ENCODE measurements at places on chromosomes 4 and X.

DNA sequence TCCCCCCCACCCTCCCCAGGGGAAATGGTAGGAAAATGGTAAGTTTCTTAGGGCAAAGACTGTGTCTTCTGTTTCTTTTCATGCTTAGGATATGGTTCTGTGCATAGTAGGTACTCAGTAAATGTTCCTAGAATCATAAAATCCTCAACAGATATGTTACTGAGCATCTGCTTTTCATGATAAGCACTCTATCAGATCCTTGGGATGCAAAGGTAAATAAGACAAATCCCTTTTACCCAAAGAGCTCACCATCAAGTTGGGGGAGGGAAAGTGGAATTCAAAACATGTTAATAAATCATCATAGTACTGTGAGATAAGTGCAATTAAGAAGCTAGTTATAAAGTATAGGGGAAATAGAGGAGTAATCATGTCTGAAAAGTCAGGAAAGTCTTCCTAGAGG is 67.9 kb upstream of the OGT start:
- DNase-seq = no peak

- DNase-seq = no peak
These were observed 1.2 kb upstream of the PHKA2 start for GRCh38 chrX:18985186-18985435.

DNA sequence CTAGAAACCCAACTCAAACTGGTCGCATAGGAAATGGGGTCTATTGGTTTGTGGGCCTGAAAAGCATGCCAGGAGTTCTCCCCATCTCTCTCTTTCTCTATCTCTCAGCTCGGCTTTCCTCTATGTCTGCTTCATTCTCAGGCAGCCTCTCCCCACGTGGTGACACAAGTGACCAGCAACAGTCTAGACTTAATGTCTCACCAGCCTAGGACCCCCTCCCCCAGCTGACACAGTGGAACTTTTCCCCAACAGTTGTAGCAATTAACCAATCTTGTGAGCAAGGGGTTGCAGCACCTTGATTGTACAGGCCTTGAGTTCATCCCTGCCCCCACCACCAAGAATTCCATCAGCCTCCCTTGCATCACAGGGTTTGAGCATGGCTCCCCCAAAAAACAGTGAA is 159.8 kb upstream of the KIT start:
- DNase-seq = no peak

GRCh38 chr4:43244688-43245382 is 352.3 kb downstream of the GRXCR1 start:
- DNase-seq = no peak

- no peak for DNase-seq
These were observed 1.1 kb downstream of the TKTL1 start for GRCh38 chrX:154296731-154297130.

DNA sequence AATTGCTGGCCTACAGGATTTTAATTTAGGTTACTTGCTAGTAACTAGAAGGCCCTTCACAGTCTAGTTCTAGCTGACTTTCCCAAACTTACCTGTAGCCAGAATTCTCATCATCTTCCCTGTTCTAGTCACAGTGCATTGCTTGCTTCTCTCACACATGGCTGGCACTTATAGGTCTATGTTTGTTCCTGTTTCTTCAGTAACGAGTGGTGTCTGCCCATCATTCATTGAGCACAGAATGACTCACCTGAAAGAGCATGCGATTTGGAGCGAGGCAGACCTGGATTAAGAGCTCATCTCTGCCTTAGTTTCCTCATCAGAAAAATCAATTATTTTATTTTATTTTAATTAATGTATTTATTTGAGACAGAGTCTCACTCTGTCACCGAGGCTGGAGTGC is 201.7 kb upstream of the ANK2 start:
- no peak for DNase-seq

DNA sequence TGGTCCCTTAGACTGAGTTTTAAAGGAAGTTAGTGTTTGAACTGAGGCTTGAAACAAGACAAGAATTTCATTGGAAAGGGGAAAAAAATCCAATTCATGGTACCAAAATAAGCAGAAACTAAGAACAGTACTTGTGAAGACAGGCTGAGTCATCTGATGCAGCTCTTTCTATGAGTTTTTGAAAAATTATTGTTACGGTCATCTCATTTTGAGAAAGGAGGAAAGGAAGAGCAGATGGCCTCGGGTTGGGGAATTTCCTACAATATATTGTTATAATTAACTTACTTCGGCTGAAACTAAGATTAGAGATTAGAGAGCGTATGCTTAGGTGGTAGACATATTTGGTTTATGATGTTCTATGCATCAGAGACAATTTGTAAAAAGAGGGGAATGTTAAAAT is 2164.8 kb upstream of the AGA start:
- DNase-seq = no peak

- peak; percentile 21 for DNase-seq
These were observed 9.9 kb upstream of the AKAP14 start for GRCh38 chrX:119885554-119886428.

GRCh38 chr4:58275856-58276255 is 1165.7 kb upstream of the IGFBP7 start:
- DNase-seq = no peak

GRCh38 chr4:89055157-89056080 is 1.6 kb downstream of the FAM13A start:
- peak; percentile 70 for DNase-seq

DNA sequence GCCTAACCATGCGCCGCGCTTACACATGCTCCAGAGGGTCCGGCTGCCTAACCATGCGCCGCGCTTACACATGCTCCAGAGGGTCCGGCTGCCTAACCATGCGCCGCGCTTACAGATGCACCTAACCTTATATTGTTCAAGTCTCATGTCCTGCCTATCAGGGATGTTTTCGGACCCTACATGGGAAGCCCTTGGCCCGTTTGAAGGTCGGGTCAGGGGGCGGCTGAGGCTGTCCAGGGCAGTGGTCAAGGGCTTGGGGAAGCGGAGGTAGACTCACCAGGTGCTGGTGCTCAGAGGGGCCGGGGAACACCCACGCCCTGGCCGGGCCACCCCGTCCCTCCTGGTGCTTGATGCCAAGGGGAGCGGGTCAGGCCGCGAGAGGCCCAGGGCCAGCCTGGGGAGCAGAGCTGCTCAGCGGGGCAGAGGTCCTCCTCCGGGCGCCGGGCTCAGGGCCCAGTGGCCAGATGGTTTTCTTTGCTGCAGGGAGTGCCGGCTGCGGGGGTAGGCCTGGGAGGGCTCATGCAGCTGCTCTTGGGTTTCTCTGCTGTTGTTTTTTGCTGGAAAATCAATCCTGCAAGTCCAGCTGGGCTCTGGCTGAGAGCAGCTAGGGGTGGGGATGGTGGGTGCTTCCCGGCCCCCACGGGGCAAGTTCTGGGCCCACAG is 35.4 kb upstream of the SPON2 start:
- no peak for DNase-seq

GRCh38 chr4:38145741-38146140 is 185.5 kb downstream of the PTTG2 start:
- no peak for DNase-seq

GRCh38 chr4:177051473-177052060 is 258.1 kb upstream of the NEIL3 start:
- DNase-seq = peak; percentile 68

- DNase-seq = no peak
These were observed 719.2 kb upstream of the TENM3 start for GRCh38 chr4:181523973-181524372.

- peak; percentile 67 for DNase-seq
These were observed 315.6 kb downstream of the GPAT3 start for GRCh38 chr4:83851261-83852084.

- DNase-seq = no peak
These were observed 83.3 kb upstream of the KIT start for GRCh38 chr4:54574500-54574899.

DNA sequence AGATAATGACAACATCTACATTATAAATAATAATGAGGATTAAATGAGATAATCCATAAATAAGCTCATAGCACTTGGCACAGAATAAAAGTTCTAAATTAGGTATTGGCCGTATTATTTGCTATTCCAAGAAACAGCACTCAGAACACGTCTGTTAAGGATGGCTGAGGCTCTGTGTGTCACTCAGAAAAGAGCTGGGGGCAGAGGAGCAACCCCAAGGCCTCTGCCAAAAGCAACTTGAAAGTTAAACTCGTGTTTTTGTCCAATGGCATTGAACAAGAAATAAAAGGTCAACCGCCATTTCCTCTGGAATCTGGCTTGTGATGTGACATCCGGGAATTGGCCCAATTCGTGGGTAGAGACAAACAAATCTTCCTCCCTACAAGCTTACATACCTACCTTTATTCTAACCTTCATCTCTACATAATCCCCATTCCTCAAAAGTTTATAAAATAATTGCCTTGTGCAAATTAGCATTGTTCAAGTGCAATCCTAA is 42.3 kb upstream of the FAM241A start:
- DNase-seq = no peak
